Cortex of kidney (tissue), 1 donor: ENCODE measurements at places on chromosomes 1 and 21.

GRCh38 chr1:160997323-160998038, 23.5 kb downstream of the F11R start:
- DNase-seq = no peak

DNA sequence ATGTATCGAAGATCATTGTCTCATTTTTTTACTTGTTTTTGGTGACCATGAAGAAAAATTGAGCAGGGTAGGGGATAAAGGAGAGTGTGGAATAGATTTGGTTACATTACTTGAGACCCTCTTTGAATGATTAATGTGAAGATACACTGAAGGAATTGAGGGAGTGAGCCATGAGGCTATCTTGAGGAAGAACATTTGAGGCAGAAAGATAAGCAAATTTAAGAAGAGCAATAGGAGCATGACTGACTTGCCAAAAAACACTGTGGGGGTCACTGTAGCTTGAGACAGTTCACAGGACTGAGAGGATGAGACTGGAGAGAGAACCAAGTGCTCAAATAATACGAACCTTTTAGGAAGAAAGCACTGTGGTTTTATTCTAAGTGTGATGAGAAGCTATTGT, 43.1 kb upstream of the PTPRC start:
- no peak for DNase-seq

- no peak for DNase-seq
Measured at GRCh38 chr1:12634696-12635202, 9.1 kb upstream of the AADACL4 start.

GRCh38 chr1:239255628-239256160, 130.7 kb upstream of the CHRM3 start:
- DNase-seq = no peak

DNA sequence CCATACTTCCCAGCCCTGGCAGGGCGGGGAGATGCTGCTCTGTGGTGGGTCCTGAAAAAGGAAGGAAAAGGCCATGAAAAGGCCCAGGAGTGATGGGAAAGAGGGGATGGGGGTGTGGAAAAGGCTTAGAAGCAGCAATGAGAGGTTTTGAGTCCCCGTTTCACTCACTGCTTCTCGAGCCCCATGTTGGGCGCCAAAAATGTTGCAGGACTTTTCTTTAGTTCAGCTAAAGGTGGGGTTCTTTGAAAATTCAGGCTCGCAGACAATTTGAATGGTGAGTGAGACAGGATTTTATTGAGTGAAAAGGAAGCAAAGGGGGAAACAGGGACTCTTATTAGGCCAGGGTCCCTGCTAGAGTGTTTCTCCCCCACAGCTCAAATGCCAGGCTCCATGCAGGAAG, 93.1 kb downstream of the MRPS6 start:
- no peak for DNase-seq
